ENCODE measurements at places on chromosomes 4 and X.

DNA sequence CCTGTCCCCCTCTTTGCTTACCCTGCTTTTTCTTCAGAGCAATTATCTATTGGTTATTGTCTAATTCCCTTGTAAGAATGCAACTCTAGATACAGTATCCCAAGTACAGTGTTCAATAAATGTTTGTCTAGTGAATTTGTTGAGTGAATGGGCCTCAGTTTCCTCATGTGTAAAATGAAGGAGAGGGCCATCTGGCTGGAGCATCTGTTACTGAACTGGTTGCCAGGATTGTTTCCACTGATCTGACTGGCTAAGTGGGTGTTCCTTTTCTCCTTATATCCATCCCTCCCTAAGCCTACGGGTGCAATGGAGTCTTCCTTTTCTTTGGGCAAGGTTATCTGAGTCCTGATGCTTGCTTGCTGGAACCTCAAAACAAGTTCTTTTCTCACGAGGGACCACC is 185.2 kb upstream of the RPS6KA3 start:
- no peak for DNase-seq

DNA sequence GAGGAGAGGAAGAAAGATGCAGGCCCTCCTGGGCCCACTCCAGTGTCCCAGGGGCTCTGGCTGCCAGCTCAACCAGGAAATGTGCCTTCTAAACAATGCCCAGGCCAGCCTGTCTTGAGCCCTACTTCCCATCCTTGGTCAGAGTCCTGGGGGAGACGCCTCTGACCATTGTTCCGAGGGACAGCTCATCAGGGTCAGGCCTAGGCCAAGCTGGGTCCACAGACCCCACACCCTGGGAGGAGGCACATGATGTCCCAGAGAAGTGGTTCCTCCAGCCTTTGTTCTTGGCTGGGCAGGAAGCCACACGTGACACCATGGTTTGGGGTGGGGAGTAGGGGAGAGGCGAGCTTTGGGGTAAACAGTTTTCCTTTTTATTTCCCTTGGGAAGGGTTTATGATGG is 102.5 kb downstream of the EFNB1 start:
- no peak for DNase-seq

- no peak for DNase-seq
These were observed 5.1 kb downstream of the OR13H1 start for GRCh38 chrX:131549011-131549410.

GRCh38 chr4:34633241-34633640 is 1611.1 kb downstream of the ARAP2 start:
- no peak for DNase-seq

DNA sequence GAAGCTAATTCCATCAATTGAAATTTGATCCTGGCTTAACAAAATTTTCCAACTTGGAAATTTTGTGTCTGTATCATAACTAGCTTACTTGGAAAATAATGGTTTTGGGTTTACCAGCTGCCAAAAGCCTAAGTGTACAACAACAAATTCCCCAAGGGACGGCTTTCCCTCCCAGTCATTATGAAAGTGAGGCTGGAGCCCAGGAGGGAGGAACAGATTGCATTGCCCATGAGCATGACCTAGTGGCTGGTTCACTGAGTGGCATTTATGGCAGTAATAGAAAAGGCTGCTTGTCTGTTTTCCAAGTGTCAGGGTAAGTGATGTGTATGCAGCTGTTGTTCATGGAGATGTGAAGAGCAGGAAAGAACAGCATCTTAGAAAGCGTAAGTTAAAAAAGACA is 70.8 kb upstream of the HHIP start:
- no peak for DNase-seq

GRCh38 chr4:54709400-54709799 is 51.6 kb downstream of the KIT start:
- DNase-seq, result no peak

GRCh38 chrX:115892787-115893671 is 277.5 kb upstream of the AGTR2 start:
- peak; percentile 54 for DNase-seq

DNA sequence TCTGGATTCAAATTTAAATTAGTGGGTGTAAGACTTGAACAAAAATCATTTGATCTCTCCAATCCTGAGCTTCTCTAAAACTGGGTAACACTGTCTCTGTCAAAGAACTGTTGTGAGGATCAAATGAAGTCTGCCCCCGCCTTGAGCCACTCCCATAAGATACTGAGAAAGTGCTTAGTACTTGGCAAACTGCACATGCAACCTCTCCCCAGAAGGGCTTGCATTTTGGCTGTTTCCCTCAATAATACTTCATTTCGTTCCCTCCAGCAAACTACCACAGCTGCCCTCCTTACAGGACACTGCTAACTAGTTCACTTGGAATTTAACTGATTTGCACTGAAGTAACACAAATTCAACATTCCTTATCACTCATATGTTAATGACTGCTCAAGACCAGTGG is 79.8 kb downstream of the APBB2 start:
- no peak for DNase-seq

Data from GM13977 (cell line).